ENCODE measurements at places on chromosomes 1 and 21.

- DNase-seq, result no peak
Measured at GRCh38 chr1:69126796-69127195, 440.9 kb upstream of the LRRC7 start.

GRCh38 chr21:41775149-41775472 lies 8.3 kb upstream of the RIPK4 start:
- DNase-seq, result no peak

- DNase-seq, result no peak
Measured at GRCh38 chr1:234288946-234289345, 84.3 kb upstream of the COA6 start.

DNA sequence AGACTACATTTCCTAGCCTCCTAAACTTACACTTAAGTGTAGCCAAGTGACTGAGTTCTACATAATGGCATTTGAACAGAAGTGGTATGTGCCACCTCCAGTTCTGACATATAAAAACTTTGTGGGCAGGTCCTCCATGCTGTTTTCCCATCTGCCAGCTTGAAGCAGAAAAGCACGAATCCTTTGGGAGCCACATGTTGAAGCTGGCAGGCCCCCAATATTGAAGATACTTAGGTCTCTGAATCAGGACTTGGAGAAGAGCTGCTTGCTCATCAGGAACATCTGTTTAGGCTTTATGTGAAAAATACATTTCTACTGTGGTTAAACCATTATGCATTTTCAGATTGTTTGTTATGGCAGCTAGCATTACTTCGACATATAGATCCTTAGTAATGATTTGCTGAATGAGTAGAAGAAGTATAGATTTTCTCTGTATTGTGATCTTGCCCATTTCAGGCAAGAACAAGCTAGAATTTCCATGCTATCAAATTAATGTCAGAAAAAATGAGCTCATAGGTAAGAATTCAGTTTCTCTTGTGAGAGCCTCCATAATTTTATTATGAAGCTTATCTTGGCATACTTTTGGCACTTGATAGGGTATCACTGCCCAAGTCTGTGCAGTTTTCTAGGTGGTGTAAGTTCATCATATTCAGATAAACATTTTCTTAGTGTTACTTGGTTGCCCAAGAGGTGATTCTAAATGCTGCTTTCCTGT lies 68.4 kb downstream of the GDAP2 start:
- no peak for DNase-seq

- DNase-seq, result no peak
Measured at GRCh38 chr1:71054281-71054731, 6.7 kb upstream of the PTGER3 start.

DNA sequence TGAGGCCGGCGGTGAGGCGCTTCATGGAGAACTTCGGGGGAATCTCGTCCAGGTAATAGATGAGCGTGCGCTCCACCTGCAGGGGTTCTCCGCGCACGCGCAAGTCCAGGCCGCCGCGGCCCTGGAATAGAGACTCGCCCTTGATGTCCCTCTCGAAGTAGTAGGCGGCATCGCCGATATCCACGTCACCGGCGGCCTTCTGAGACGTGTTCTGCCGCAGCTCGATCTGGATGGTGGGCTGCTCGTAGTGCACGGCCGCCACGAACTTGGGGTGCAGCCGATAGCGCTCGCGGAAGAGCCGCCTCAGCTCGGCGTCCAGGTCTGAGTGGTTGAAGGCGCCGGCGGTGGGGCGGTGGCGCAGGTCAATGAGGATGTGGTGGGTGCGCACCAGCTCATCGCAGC lies 726 bp downstream of the TACSTD2 start:
- DNase-seq, result no peak

GRCh38 chr1:226366290-226366689 lies 41.6 kb downstream of the PARP1 start:
- DNase-seq, result no peak

GRCh38 chr1:38745476-38746401 lies 113.8 kb downstream of the RRAGC start:
- DNase-seq, result no peak

DNA sequence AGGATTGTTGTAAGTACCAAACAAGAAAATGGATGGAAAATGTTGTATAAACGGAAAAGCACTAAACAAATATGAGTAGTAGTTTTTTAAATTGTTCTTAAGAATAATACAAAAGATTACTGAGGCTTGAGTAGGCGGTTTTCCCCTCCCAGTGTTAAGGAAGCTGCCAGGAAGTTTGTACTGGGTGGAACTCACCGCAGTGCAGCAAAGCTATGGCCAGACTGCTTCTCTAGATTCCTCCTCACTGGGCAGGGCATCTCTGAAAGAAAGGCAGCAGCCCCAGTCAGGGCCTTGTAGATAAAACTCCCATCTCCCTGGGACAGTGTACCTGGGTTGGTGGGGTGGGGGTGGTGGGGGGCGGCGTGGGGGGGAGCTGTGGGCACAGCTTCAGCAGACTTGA lies 58.7 kb downstream of the XCL2 start:
- no peak for DNase-seq

Measured in T-helper 1 cell (primary cell).